ENCODE measurements at places on chromosomes 2 and 18. TPM values are rescaled to one million over a fixed set of nuclear protein-coding genes. Genes with fewer than 3 reads are reported as not detected.

NT5C1B gene
- polyA plus RNA-seq, result 1.2 TPM

KLHL41 gene
- polyA plus RNA-seq, result 2.1 TPM

R3HDM1 gene
- polyA plus RNA-seq, result 35.6 TPM

CNDP1 gene
- polyA plus RNA-seq, result 2.0 TPM

HOXD8 gene
- polyA plus RNA-seq, result 187 TPM

EFR3B gene
- 5.9 TPM for polyA plus RNA-seq

RUFY4 gene
- polyA plus RNA-seq, result 0.09 TPM

HOXD9 gene
- polyA plus RNA-seq, result 99.6 TPM

DNA sequence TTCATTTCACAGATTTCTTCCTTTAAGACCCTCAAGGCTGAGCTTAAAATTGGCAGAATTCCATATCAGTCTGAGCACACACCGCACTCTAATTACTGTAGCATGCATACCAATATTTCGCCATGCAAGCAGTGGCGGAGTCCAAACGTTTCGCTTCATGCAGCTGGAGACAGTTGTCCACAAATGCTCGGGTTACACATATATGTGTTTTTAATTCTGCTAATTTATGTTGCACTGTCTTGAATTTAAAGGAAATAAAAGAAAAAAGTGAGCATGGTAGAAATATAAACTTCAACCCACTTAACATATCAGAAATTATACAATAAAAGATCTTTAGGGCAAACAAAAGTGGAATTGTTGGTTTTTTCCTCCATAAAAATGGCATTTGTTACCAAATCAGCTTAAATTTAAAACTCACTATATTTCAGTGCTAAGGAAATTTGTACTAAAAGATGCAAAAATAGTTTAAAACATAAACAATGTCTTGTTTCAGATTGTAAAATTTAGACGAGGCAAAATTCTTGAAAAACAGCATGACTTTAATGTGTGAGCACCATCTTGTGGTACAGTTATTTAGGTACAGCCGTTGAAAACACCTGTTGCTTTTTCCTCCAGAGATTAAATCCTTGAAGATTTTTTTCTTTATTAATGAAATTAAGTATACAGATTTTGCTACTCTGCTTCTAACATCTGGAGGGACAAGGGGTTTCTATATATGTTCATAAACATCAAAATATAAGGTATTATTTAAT, 24.1 kb upstream of the KANSL1L start:
- DNase-seq, result no peak

DNA sequence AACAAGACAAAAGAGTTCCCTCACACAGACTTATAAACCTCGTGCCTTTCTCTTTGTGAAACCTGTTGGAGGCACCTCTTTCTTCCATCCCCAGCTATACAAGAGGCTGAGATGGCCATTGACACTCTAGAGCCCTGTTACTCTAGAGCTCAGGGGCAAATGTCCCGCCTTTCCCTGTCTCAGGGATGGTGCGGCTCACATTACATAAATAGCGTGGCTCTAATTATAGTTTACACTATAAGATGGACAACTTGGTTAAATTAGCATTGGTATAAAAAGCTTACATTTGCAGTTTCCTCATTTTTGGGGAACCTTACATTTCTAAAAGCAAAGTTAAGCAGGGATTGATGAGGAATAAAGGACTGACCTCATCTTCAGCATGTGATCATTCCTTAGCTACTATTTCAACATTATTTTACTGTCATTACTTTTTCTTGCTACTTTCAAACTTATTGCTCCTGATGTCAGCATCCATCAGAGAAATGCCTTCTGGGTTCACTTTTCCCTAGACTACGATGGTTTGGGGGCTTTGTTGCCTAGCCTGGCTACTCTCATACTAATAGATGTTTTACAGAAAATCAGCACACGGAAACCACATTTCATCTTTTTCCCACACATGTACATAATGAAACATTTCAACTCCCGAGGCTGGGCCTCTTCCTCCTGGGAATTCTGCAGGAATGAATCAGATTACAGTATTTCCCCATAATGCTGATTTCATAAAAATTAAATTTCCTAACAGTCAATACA, 40.4 kb downstream of the FTCDNL1 start:
- DNase-seq, result no peak

DNA sequence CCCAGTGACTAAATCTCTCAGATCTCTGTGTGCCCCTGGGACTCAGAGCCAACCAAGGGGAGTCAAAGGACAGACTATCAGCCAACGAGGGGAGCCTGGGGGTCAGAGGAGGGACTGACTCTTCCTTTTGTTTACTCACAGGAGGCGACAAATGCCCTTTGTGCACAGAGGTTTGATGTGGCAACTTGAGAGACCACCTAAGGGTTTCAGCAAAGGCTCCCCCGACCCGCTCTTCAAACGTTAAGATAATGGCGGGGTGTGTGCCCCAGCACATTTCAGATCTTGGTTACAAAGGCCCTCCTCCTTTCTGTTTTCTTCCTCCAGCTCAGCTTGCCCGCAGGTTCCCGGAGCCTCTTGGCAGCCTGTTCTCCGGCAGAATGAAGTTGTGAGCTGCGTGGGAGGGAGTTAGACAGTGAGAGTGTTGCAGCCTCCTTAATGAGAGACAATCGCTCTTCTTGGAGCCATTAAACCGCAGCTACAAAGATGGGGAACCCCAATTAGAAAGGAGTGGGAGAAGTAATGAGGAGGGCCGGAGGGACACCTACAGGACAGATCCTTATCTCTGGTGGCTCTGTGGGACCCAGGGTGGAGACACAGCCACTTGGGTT, 76.2 kb downstream of the KIAA2012 start:
- no peak for DNase-seq

GRCh38 chr2:9565436-9566153, 10.0 kb upstream of the ADAM17 start:
- no peak for DNase-seq

DNA sequence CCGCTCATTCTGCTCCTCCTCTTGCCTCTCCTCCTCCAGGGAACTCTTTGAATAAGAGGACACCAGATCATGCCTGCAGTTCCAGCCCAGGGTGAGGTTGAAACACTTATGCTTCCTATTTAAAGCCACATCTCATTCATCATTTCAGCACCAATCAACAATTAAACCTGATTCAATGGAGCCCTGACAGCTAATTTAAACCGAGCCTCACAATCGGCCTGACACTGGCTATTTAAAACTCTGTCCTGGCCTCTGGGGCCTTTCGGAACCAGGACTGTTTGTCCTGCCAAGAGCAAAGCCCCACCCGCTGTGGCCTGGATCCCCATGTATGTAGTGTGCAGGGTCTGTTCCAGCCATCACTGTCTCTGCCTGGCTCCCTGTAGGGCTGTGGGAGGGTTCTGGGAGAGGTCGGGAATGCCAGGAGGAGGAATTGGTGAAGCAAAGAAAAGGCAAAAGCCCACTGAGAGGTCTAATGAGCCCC, 97.4 kb downstream of the MCFD2 start:
- DNase-seq, result no peak

- DNase-seq, result no peak
Observed at GRCh38 chr2:24073816-24074215, 2.3 kb downstream of the SF3B6 start.

GRCh38 chr2:223114170-223114569, 62.2 kb downstream of the KCNE4 start:
- no peak for DNase-seq

DNA sequence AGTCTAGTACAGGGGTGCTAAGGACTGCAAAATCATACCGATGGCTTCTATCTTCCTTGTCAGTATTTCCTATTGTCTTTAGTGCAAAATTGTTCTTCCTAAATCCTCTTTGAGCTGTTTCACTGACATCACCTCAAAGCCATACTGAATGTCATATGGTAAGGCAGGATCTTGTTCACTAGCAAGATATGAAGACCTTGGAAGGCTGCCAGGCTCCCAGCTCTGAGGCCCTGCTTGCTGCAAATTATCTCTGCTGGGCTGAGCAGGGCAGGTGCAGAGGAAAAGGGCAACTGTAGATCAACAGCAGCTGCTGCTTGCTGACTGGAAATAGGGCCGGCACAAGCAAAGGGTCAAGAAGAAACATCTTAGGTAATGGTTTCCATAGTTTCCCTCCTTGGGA, 58.2 kb downstream of the PMAIP1 start:
- DNase-seq, result no peak

- no peak for DNase-seq
Observed at GRCh38 chr18:67074309-67074708, 442.2 kb downstream of the DSEL start.
